ENCODE measurements at places on chromosomes 5 and 9.

- no peak for DNase-seq
Measured at GRCh38 chr5:122944051-122944450, 92.5 kb downstream of the PPIC start.

GRCh38 chr9:113589890-113590289 is 126.4 kb downstream of the RGS3 start:
- DNase-seq = no peak

DNA sequence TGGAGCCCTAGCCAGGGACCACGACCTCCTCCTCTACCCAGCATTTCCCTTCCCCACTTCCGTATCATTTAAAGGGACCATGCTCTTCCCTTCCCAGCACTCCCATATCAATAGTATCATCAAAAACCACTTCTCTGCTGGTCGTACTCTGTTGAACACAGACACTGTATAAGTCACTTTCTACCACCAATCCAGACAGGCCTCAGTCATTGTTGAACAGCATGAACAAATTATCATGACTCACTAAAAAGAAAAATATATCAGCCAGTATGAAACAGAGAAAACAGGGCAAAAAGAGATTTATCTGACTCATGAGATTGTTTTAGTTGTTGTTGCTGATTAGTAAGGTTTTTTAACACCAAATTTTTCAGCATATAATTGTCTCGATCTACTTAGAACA is 89.8 kb downstream of the CDKN2A start:
- no peak for DNase-seq

GRCh38 chr9:33135031-33135461 is 32.1 kb downstream of the B4GALT1 start:
- DNase-seq = no peak

GRCh38 chr5:17217493-17218352 is at the start of gene BASP1:
BASP1 (plus strand) TSS chr5:17217631; CDS start chr5:17275217, 57,586 bp downstream.
- peak; percentile 22 for DNase-seq

GRCh38 chr5:10601246-10602030 is 37.6 kb downstream of the ANKRD33B start:
- DNase-seq = no peak

GRCh38 chr5:83817591-83817990 is 96.9 kb upstream of the HAPLN1 start:
- DNase-seq = no peak

- DNase-seq = no peak
Measured at GRCh38 chr5:148206620-148207019, 3.8 kb downstream of the SPINK6 start.

DNA sequence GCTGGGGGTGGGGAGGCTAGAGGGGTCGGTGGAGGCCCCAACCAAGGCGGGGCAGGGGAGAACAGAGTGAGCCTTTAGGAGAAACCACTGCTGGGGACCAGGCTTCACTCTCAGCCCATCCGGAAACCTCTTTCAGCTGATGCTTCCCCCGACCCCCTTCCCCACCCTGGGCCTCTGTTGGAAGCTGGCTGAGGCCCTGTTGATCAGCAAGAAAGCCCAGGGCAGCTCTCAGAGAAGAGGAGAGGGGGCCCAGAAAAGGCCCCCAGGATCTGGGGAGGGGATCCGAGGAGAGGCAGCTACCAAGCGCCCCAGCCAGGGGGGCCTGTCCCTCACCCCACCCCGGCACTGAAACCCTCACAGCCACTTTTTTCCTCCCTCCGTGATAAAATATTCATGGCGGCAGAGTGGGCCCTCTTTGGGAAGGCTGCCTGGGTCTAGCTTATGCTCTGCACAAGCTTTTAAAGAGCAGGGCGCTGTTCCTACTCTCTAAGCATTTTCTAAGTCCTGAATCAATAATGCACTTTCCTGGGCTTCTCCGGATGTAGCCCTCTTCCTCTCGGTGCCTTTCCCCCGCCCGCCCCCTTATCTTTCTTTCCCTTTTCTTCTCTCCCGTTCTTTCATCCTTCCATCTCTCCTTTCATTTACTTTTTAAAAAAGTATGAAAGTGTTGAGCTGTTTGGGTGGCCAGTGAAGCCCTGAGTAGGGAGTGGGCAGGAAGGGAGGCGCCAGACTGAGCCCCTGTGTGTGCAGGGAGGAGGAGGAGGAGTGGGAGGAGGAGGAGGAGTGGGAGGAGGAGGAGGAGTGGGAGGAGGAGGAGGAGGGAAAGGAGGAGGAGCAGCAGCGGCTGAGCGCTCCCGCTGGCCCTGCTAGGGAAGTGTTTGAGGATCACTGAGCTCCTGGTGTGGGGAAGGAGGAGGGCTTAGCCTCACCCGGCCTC is 23.5 kb downstream of the NTNG2 start:
- DNase-seq = no peak

GRCh38 chr9:81682797-81683196 is 6.5 kb downstream of the TLE1 start:
- DNase-seq = no peak

DNA sequence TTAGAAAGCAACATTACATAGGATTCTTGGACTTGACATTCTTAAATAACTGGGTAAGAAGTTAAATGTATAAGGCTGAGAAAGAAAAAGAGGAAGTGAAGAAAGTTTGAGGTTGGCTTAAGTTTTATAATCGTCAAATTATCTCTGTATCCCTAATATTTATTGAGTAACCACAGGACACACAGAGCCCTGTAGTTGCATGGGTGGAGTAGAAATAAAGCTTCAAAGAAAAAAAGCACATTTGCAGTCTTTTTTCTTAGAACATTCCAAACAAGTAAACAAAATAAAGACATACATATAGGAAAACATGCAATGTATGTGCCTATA is 137.0 kb downstream of the CCDC192 start:
- DNase-seq = no peak

GRCh38 chr9:36676778-36677485 is 104.2 kb downstream of the MELK start:
- DNase-seq = no peak

DNA sequence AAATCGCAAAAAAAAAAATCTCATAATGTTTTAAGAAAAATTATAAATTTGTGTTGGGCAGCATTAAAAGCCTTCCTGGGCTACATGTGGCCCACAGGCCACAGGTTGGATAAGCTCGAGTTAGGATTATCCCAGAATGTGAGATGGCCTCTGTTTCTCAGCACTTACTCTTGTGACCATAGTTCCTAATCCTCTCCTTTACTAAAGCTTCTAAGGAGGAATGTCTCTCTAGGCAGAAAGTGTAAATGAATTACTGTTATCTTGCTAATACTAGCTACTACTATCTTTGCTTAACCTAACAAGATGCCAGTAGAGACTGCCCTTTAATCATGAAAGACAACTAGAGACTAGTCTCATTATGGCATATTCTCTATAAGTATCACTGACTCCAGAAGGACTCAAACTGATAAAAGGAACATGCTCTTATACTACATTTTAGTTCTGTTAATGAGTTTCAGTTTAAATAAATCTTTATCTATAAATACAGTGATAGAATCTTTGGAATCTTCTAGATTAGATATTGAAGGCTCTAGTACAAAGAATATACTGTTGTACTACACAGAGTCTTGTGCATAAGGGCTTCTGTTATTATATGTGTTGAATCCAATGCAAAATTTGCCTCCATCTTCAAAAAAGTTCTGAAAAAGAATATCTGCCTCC is 13.8 kb downstream of the INVS start:
- no peak for DNase-seq

DNA sequence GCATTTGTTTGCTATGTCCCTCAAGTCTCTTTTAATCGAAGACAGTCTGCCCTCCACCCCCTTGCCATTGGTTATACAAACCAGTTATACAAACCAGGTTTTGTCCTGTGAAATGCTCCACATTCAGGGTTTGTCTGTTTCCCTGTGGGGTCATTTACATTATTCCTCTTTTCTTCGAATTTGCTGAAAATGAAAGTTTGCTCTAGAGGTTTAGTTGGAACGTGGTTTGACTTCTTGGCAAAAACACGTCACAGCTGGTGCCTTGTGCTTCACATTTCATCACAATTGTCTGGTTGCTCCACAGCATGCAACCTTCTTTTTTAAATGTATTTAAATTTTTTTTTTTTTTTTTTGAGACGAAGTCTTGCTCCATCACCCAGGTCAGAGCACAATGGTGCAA is 4.2 kb upstream of the HAVCR2 start:
- no peak for DNase-seq

GRCh38 chr9:2027543-2028160 is 12.5 kb downstream of the SMARCA2 start:
- DNase-seq = no peak

DNA sequence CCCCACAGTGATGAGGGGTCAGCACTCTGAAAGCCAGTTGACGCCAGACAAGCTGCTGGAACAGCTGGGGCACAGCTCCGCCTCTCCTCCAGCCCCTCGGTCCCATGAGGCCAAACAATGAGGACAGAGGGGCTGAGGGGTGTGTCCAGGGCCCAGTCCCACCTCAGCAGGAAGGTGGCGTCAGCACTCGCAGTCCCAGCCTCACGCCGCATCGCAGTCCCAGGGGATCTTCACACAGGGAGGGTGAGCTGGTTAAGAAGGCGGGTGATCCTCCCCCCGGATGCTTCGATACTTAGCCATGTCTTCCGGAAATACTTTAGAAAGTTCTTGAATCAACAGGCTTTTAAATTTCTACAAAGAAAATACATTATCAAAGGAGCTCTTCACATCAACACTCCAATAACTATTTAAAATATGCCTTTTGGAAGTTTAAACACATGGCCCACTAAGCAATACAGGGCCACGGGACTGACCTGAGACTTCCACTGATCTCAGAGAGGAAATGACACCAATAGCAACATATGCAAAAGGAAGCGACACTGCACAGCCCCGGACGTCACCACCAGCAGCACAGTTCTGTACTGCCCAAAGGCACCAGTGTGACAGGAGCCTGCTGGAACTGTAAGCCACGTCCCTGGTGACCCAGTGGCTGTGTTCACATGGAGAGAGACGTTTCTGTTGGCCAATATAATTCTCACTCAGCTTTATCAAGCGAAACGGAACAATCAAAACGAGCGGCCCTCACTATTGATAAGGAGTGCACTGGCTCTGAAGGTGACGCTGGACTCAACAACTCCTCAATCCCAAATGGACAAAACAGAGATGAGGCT is 5.9 kb downstream of the MED10 start:
- DNase-seq = no peak

GRCh38 chr5:82106756-82107155 is 134.9 kb downstream of the ATG10 start:
- no peak for DNase-seq

GRCh38 chr5:84086511-84086910 is 298.2 kb downstream of the EDIL3 start:
- DNase-seq = no peak

DNA sequence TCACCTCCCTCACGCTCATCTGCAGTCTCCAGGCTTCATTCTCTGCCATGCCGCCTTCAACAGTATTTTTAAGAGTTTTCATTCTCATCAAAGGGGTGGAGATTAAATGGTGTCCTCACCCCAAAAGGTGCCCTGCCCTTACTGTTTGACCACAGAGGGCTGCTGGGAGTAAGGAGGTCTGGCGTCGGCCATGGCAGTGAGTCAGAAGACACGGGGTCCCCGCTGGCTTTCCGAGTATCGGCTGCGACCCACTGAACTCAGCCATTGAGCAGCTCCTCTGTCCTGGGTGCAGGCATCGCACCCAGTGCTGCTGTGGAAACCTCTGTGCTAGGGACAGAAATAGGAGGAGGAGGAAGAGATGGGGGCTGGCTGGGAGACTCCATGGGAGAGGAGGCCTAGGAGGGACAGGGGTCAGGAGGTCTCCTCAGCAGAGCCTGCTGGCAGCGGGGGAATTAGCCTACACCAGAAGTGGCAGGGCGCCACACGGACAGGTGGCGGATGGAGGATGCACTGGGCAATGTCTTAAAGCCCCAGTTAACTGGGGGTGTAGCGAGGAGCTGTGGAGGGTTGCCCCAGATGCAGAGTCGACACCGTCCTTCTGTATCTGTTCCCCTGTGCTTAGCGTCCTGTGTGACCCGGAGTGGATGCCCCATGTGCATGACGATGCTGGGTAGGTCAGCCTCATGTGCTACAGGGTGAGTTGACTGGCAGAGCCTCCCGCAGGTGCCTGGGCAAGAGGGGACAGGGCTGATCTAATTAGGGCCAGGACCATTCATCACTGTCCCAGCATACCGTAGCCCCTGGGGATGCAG is 15.4 kb upstream of the PLEKHG4B start:
- DNase-seq = no peak

GRCh38 chr5:56529666-56530430 is 285.5 kb upstream of the MAP3K1 start:
- no peak for DNase-seq

- DNase-seq = no peak
Measured at GRCh38 chr9:81868145-81868544, 60.1 kb upstream of the SPATA31D4 start.

DNA sequence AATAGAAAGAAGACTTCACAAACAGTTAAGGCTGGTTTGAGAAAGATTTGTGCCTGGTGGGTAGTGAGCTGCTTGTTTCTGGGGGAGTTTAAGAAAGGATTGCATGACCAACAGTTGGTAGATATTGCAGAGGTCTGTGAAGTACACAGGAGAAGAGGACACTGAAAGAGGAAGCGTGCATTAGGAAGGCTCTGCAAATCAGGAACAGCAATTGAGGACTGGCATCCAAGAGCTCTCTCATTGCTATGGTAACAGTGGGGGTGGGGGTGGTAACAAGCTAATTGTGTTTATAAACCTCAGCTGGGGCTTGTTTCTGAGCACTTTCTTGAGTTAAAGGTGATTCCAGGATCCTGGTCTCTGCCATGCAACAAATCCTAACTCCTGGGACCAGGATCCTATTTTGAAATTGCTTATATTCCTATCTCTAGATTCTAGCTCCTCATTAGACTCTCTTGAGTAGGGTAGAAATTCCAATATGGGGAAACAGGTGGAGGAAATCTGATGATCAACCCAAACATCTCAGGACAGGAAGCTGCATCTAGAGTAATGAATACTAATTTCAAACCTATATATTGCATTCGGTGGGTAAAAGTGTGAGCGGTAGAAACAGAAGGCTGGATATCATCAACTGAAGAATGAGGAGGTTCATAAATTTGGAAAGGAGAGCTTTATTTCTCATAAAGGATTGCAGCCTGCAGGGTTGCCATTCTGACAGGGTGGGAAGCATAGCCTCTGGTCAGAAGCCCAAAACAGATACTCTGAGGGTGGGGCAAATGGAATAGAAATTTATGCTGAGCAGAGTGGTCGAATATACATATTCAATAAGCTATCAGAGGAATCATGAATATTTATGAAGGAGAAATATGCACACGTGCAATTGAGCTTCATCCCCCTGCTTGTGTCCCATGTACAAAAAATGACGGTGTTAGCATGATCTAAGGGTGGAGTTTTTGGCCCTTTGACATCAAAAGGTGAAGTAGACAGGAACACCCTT is 79.4 kb downstream of the PTTG1 start:
- DNase-seq = no peak

GRCh38 chr5:178153530-178154340 is at the start of gene NHP2:
NHP2 (minus strand) TSS chr5:178153885; CDS start chr5:178153817, 68 bp downstream.
- DNase-seq = peak; percentile 97

GRCh38 chr5:118354797-118355196 is 633.5 kb downstream of the DTWD2 start:
- DNase-seq = no peak

DNA sequence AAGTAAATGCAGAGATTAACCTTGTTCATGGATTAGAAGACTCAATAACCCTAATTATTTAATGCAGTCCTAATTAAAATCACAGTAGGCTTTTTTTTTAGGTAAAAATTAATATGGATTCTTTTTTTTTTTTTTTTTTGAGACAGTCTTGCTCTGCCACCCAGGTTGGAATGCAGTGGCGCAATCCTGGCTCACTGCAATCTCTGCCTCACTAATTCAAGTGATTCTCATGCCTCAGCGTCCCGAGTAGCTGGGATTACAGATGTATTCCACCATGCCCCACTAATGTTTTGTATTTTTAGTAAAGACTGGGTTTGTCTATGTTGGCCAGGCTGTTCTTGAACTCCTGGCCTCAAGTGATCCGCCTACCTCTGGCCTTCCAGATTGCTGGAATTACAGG is 40.6 kb downstream of the DENND4C start:
- no peak for DNase-seq

GRCh38 chr9:116899337-116900006 is 212.4 kb downstream of the TRIM32 start:
- DNase-seq = no peak
